ENCODE measurements at places on chromosomes 5 and 9.
A peak's percentile ranks its signal among the peaks of the same experiment; 100 is the strongest.

- no peak for DNase-seq
These were observed 29.6 kb upstream of the RANBP17 start for GRCh38 chr5:170832241-170832640.

DNA sequence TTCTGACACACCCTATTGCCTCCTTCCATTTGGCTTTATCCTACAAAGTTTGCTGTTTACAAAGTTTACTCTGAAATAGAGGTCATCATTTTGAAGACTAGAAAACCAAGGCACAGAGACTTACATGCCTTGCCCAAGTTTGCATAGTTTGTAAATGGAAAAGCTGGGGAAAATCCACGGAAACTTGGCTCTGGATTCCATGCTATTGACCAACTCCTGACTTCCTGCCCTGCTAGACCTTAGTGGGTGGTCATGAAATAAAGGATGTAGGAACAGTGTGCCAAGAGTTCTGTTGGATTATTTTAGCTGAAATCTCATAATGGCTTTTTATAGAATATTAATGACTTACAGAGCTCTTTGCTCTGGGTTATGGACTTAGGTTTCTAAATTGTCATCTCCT lies 69.5 kb downstream of the GRIA1 start:
- peak; percentile 59 for DNase-seq

GRCh38 chr5:77629509-77630113 lies 8.9 kb downstream of the OTP start:
- DNase-seq, result no peak

DNA sequence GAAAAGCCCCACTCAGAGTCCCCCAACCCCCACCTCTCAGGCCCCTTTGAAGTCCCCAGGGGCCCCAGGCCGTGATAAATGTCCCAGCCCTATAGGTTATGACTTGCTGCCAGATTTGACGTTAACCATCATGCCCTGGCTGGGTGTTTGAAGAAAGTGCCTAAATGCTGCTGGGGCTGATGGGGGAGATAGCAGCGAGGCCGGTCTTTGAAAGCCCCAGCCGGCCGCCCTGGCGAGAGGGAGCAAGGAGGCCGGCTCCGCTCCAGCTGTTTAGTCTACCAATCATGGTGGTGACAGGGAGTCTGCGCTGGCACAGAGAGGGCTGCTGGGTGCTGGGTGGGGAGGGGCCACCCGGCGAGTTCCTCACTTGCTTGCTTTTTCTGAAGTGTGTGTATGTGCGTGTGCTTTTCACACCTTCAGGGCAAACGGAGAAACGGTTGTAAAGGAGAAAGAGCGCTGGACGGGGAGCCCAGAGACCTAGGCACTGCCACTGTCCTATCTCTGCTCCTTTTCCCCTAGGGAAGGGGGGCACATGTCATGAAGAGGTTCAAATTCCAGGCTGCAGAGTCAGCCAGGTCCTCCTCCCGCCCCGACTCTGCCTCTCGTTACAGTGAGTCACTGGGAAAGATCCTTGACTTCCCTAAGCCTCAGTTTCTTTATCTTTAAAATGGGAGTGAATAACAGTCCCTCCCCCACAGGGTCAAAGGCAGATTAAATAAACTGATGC lies 126.1 kb upstream of the HAND1 start:
- DNase-seq, result no peak

DNA sequence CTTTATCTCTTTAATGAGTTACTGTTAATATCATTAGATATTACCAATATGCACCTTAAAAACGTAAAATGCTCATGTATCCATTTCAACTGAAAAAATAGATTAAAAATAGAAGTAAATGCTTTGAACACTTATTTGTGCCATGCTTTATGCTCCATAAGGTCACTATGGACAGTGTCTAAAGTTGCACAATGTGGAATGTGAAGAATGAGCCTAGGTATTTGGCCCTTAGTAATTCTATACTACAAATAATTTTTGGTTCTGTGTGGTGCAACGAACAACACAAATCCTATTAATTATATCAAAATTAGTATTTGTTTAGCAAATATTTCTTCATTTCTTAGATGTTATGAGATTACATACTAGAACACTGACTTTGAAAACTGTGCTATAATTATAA lies 469.9 kb upstream of the TUSC1 start:
- DNase-seq, result no peak

GRCh38 chr5:57325678-57326397 lies 152.0 kb downstream of the GPBP1 start:
- no peak for DNase-seq

Data from HCEC 1CT (cell line).